ENCODE measurements at places on chromosomes 16 and 17.

GRCh38 chr16:67654403-67654911 lies 5.6 kb downstream of the ACD start:
- no peak for DNase-seq

DNA sequence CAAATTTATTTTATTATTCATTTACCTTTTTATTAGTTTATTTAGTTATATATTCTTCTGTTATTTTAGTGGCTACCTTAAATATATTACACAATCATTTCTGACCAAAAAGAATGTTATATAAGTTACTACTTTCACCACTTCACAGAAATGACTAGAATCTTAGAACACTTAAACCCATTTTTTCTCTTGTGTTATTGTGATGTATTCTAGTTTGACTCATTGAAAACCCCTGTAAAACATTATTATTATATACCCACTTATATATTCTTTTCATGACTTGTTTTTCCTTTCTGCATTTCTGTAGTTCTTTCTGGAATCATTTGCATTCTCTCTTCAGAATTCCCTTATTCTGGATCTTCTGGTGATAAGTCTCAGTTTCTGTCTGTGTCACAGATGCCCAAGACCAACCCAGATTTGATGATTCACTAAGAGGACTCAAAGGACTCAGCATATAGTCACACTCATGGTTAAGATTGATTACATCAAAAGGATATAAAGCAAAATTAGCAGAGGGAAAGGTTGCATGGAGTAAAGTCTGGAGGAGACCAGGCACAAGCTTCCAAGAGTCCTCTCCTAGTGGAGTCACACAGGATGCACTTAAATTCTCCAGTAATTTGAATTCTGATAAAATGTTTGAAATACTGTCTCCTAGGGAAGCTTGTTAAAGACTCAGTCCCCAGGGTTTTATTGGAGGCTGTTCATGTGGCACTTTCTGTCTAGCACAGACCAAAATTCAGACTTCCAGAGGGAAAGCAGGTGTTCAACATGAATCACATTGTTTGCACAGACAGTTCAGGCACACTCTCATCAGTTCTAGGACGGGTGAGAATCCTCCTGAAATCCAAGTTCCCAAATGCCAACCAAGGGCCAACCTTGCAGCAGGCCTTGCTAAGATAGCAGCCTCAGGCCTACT lies 7.7 kb downstream of the GINS3 start:
- DNase-seq = no peak

- DNase-seq = no peak
Observed at GRCh38 chr16:59216291-59216690, 482.2 kb upstream of the GOT2 start.

- DNase-seq = no peak
Observed at GRCh38 chr17:1953831-1954230, 71.3 kb downstream of the RTN4RL1 start.

DNA sequence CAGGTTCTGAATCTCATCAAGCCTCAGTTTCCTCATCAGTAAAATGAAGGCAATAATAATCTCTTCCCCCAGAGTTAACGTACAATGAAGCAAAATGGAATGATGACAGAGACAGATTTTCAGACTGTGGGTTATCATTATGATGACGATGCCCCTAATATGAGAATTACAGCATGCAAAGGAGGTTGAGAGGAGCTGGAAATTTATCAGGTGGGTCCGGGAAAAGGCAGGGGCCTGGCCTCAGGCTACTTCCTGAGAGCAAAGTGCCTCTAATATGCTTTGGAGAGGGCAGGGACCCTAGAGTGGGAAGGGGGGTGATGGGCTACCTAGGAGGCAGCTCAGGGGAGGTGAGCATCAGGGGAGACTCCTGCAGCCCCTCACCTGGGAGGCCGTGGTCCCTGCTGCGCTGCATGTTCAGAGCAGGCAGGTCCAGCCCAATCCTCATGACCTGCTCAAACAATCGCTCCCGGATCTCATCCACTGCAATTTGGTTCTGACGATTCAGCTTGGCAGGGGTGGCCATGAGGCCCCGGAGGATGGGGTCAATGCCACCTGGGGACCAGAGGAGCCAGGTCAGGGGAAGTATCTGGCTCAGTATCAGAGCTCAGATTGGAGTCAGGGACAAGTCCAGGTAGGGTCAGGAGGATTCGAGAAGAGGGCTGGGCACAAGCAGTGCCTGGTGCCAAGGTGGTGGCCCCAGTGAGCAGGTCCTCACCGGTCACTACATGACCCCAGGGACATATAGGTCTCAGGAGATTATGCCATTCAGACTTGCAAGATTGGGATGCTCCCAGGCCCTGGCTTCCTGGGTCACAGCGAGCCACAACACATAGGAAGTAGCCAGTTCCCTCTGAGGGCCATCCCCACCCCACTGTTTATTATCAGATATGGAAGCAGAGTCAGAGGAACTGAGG lies 8.1 kb downstream of the MPO start:
- no peak for DNase-seq

- DNase-seq = no peak
Observed at GRCh38 chr17:74842146-74842598, 17.5 kb downstream of the GRIN2C start.

GRCh38 chr16:66948837-66949225 lies 12.2 kb upstream of the CES3 start:
- DNase-seq = no peak

GRCh38 chr16:3401719-3402397 lies 843 bp downstream of the ZNF174 start:
- DNase-seq = no peak

DNA sequence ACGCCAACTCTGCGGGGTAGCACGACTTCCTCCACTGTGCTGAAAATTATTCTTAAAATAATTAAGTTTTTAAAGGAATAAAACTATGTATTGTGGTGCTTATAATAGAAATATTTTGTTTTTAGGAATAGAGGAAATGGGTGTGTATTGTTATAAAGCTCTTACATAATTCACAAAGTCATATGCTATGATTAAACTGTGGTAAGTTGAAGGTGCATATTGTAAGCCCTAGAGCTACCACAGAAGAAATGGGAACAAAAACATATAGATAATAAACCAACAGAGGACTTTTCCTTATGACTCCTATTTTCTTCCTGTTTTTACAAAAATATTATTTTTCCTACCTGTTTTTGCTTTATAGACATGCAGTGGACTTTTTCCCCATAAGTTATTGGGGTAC lies 4.3 kb upstream of the SLFN11 start:
- no peak for DNase-seq

GRCh38 chr16:21524068-21524751 lies 75.2 kb upstream of the METTL9 start:
- DNase-seq = no peak

All from mucosa of gallbladder (tissue), 1 donor.